ENCODE measurements at places on chromosomes 3 and 15.
A peak's percentile ranks its signal among the peaks of the same experiment; 100 is the strongest.

- DNase-seq, result no peak
- H3K4me3 ChIP-seq, result no peak overlapping the region
- H3K36me3 ChIP-seq, result no peaks in the 10 kb centered on the region
Measured at GRCh38 chr3:16503191-16503776, 10.2 kb downstream of the RFTN1 start.

DNA sequence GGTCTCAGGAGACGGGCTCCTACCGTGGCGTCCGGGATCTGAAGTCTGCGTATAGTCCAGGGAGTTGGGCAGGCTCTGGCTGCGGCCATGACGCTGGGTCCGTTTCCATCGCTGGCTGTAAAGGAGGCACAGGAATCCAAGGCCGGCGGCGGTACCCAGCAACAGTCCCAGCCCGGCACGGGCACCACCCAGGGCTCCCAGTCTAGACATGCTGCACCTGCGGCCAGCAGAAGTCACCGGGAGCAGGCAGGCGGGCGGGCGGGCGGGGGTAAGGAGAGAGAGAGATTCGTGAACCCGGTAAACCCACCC, 526 bp downstream of the RMDN3 start:
- H3K4me1 ChIP-seq, result peaks cover 4% of the 10 kb centered on the region
- peaks cover 2% of the 10 kb centered on the region for H3K36me3 ChIP-seq
- DNase-seq, result peak; percentile 39
- no peaks in the 10 kb centered on the region for H3K27me3 ChIP-seq
- H3K4me3 ChIP-seq, result peak overlapping the region; percentile 85

- no peak for DNase-seq
- no peak overlapping the region for H3K27ac ChIP-seq
- H3K36me3 ChIP-seq, result no peaks in the 10 kb centered on the region
- peaks cover 2% of the 10 kb centered on the region for H3K4me1 ChIP-seq
Measured at GRCh38 chr3:187913617-187914033, 168.4 kb upstream of the BCL6 start.

GRCh38 chr3:193780810-193781478, 187.9 kb downstream of the OPA1 start:
- peaks cover 49% of the 10 kb centered on the region for H3K4me1 ChIP-seq
- H3K36me3 ChIP-seq, result no peaks in the 10 kb centered on the region
- H3K4me3 ChIP-seq, result no peak overlapping the region
- peaks cover 12% of the 10 kb centered on the region for H3K27me3 ChIP-seq

GRCh38 chr3:170815340-170815739, 54.7 kb downstream of the RPL22L1 start:
- H3K36me3 ChIP-seq, result no peaks in the 10 kb centered on the region
- H3K27me3 ChIP-seq, result peaks cover 23% of the 10 kb centered on the region
- no peak overlapping the region for H3K4me3 ChIP-seq
- H3K4me1 ChIP-seq, result peaks cover 4% of the 10 kb centered on the region
- peak; percentile 55 for DNase-seq

- H3K4me1 ChIP-seq, result no peaks in the 10 kb centered on the region
- no peak overlapping the region for H3K4me3 ChIP-seq
- H3K36me3 ChIP-seq, result no peaks in the 10 kb centered on the region
Measured at GRCh38 chr15:100703032-100703578, 100.7 kb downstream of the ASB7 start.

DNA sequence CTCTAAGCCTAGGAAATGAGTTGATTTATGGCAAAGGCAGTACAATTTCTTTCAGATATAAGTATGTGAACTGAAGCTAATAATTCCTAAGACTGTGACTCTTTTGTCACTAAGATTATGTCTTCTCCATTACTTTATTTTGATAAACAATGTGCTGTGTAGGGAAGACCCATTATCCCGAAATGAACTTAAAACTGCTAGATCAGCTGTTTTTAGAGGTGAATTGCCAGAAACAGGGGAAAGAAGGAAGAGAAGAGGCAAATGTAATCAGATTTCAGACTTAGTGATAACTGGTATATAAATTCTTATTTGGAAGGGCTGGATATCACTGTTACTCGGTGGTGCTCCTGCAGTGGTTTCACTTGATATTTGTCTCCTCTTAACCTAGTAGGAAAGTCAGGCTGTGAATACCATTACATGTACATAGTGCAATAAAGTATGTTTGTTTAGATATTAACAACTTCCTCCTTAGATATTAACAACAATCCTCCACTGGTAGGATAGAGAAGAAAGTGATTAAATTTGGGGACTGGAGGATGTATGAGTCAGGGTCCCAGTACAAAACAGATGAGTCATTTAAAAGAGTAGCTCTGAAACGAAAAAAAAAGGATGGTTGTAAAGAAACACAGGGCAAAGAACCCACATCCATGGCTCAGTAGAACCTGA, 338.5 kb upstream of the KCNH8 start:
- no peaks in the 10 kb centered on the region for H3K36me3 ChIP-seq
- H3K4me1 ChIP-seq, result no peaks in the 10 kb centered on the region
- H3K4me3 ChIP-seq, result no peak overlapping the region
- DNase-seq, result no peak
- no peak overlapping the region for H3K27ac ChIP-seq

DNA sequence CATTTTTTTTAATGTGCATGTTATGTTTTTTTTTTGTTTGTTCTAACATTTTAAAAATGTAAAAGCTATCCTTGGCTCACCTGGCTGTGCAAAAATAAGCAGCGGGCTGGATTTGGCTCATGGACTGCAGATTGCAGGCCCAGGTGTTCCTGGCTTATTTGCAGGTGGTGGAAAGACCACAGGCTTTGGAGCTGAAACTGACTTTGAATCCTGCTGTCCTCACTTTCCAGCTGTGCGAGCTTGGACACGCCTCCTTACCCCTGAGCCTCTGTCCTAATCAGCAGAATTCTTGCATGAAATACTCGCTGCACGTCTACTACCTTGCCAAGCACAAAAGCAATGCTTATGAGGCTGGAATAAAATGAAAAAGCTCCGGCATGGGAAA, 188.7 kb upstream of the TPM1 start:
- peaks cover 9% of the 10 kb centered on the region for H3K27me3 ChIP-seq
- H3K27ac ChIP-seq, result no peak overlapping the region
- H3K4me3 ChIP-seq, result no peak overlapping the region
- DNase-seq, result no peak

- H3K27me3 ChIP-seq, result no peaks in the 10 kb centered on the region
- DNase-seq, result no peak
- no peak overlapping the region for H3K4me3 ChIP-seq
- H3K27ac ChIP-seq, result no peak overlapping the region
Measured at GRCh38 chr3:80050826-80051601, 283.2 kb upstream of the ROBO1 start.

- peaks cover 10% of the 10 kb centered on the region for H3K27me3 ChIP-seq
- H3K4me1 ChIP-seq, result no peaks in the 10 kb centered on the region
- no peaks in the 10 kb centered on the region for H3K36me3 ChIP-seq
- no peak overlapping the region for H3K4me3 ChIP-seq
- H3K27ac ChIP-seq, result no peak overlapping the region
Measured at GRCh38 chr3:141009496-141009895, 41.7 kb upstream of the SPSB4 start.

- H3K27me3 ChIP-seq, result no peaks in the 10 kb centered on the region
- DNase-seq, result no peak
- no peak overlapping the region for H3K27ac ChIP-seq
Measured at GRCh38 chr15:98131924-98132323, 171.4 kb downstream of the ARRDC4 start.

DNA sequence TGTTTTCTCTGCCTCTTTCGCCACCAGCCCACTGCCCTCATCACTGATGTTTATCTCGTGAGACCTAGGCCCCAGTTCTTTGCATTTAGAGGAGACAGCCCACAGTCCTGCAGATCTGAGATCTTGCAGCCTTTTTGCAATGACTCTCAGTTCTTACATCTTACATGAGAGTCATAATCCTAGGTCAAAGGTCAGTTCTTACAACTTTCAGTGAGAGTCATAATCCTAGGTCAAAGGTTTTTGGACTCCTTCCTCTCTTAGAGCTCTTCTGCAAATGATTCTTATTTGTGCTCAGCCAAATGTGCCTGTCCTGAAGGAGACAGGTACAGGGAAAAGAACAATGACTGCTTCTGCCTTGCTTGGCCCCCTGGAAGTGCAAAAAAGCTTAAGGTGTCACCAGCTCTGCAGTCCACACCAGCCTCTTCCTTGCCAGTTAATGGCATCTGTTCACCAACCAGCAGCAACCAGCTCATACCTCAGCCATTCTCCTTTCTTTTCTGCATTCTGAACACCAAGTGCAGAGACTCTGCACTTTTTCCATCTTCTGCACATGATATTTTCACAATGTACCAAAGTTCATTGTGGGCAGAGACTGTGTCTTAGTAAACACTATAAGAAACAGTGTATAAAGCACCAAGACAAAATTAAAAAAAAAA, 67.1 kb downstream of the ABHD5 start:
- no peak for DNase-seq
- no peaks in the 10 kb centered on the region for H3K4me1 ChIP-seq
- no peak overlapping the region for H3K4me3 ChIP-seq
- no peaks in the 10 kb centered on the region for H3K36me3 ChIP-seq
- no peaks in the 10 kb centered on the region for H3K27me3 ChIP-seq

DNA sequence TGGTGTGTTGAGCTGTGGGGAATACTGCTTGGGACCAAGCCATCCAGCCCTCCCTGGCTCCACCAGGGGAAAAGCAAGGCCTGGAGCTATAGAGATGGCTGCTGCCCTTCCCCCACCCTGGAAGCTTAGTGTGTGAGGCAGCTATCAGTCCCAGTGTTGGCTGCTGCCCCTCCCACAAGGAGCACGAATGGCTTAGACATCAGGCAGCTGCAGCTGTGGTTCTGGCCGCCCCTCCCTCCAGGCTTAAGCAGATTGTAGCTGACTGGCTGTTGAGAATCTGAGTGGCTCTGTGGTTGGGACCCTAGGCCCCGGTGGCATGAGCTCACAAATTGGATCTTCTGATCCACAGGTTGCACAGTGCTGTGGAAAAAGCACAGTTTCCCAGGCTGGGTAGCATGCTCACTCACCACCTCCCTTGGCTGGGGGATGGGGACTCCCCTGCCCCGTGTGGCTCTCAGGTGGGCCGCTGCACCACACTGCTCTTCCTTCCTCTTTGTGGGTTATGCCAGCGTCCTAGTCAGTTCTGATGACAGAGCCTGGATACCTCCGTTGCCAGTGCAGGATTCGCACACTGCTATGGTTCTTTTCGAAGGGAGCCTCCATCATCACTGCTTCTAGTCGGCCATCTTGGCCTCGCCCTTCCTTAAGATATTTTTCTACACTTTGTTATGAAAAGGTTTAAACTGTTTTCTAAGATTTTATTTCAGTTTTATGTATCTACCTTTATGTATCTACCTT, 21.2 kb upstream of the SUCNR1 start:
- H3K4me3 ChIP-seq, result no peak overlapping the region
- H3K36me3 ChIP-seq, result peaks cover 3% of the 10 kb centered on the region
- no peaks in the 10 kb centered on the region for H3K27me3 ChIP-seq
- H3K27ac ChIP-seq, result no peak overlapping the region
- peak; percentile 51 for DNase-seq

GRCh38 chr15:77623755-77624524, 8.8 kb downstream of the LINGO1 start:
- DNase-seq, result no peak
- no peak overlapping the region for H3K4me3 ChIP-seq
- H3K27ac ChIP-seq, result no peak overlapping the region
- H3K36me3 ChIP-seq, result no peaks in the 10 kb centered on the region
- H3K4me1 ChIP-seq, result peaks cover 68% of the 10 kb centered on the region
- no peaks in the 10 kb centered on the region for H3K27me3 ChIP-seq

- H3K27me3 ChIP-seq, result no peaks in the 10 kb centered on the region
- no peak overlapping the region for H3K4me3 ChIP-seq
- no peak overlapping the region for H3K27ac ChIP-seq
- H3K4me1 ChIP-seq, result no peaks in the 10 kb centered on the region
Measured at GRCh38 chr3:57604971-57605370, 7.8 kb upstream of the ARF4 start.

GRCh38 chr3:119809249-119810017, 27.5 kb downstream of the NR1I2 start:
- H3K27ac ChIP-seq, result no peak overlapping the region
- DNase-seq, result no peak
- no peaks in the 10 kb centered on the region for H3K27me3 ChIP-seq
- H3K4me3 ChIP-seq, result no peak overlapping the region
- H3K4me1 ChIP-seq, result no peaks in the 10 kb centered on the region

- no peaks in the 10 kb centered on the region for H3K36me3 ChIP-seq
- H3K27me3 ChIP-seq, result no peaks in the 10 kb centered on the region
- no peaks in the 10 kb centered on the region for H3K4me1 ChIP-seq
- H3K27ac ChIP-seq, result no peak overlapping the region
- no peak overlapping the region for H3K4me3 ChIP-seq
- DNase-seq, result no peak
Measured at GRCh38 chr3:191563722-191564121, 102.8 kb downstream of the PYDC2 start.

- no peaks in the 10 kb centered on the region for H3K27me3 ChIP-seq
- H3K27ac ChIP-seq, result no peak overlapping the region
- peaks cover 14% of the 10 kb centered on the region for H3K4me1 ChIP-seq
Measured at GRCh38 chr3:56303487-56303886, 164.8 kb downstream of the ERC2 start.

- no peak overlapping the region for H3K4me3 ChIP-seq
- no peak overlapping the region for H3K27ac ChIP-seq
- H3K4me1 ChIP-seq, result peaks cover 38% of the 10 kb centered on the region
- H3K36me3 ChIP-seq, result no peaks in the 10 kb centered on the region
- DNase-seq, result no peak
- H3K27me3 ChIP-seq, result no peaks in the 10 kb centered on the region
Measured at GRCh38 chr3:43540624-43541023, 81.2 kb downstream of the ANO10 start.

DNA sequence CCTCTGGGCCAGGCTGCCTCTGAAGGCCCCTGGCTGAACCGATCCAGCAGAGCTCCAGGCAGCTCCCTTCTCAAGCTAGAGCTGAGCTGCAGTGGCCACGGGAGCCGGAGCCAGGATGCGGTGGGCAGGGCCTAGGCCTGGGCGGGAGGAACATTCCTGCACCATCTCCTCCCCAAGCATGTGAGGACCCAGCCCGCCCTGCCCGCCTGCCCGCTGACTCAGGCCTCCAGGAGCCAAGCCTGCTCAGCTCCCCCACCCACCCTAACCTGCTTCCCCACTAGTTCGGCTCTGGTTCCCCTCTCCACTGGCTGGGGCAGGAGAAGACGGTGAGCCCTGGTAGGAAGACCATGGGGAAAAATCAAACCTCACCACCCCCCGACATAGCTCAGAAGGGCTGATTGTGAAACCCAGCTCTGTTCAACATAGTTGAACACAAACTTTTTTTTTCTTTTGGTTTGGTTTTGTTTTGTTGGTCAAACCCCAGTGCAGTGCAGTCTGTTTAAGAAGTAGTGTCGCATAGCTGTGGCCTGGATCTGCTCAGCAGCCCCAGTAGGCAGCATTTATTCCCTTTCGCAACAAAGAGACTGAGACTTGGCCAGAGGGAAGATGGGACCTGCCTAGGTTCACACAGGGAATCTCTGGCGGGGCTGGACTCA, 13.5 kb downstream of the SNX33 start:
- peak; percentile 42 for DNase-seq
- no peaks in the 10 kb centered on the region for H3K36me3 ChIP-seq
